ENCODE measurements at places on chromosomes 6 and 20.

DNA sequence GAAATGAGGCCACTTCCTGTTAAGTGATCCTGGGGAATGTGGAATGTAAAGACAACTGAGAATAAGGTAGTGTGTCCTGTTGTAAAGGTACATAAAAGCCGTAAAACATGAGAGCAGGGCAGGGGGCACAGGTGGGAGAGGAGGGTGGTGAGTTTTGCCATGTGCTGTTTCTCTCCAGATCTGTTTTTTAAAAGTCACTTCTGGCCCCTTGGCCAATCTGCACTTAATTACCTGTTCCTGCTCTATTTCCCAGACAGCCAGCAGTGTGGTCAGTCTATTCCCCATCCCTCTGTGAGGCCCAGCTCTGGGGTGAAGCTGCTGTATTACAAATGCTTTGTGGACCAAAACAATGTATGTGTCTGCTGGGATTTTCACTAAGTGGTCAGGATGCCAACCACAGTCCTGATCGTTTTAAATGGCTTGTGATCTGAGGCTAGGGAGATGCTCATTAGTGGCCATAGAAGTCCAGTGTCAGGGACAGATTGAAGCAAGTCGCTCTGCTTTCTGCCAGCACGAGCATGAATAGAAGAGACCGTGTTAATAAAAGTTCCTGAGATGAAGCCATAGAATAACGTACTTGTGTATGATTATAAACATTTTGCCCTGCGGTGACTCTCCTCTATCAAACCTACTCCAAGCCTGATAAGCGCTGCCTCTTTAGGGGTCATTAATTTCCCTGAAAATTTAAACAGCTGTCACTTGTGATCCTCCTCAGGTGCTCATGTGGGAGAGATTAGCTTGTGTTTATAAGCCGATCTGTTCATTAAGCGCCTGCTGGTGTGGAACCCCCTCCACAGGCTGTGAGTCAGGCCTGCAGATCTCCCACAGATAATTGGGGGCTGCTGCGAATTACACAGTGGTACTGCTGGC is 111.8 kb upstream of the CENPW start:
- DNase-seq = no peak

DNA sequence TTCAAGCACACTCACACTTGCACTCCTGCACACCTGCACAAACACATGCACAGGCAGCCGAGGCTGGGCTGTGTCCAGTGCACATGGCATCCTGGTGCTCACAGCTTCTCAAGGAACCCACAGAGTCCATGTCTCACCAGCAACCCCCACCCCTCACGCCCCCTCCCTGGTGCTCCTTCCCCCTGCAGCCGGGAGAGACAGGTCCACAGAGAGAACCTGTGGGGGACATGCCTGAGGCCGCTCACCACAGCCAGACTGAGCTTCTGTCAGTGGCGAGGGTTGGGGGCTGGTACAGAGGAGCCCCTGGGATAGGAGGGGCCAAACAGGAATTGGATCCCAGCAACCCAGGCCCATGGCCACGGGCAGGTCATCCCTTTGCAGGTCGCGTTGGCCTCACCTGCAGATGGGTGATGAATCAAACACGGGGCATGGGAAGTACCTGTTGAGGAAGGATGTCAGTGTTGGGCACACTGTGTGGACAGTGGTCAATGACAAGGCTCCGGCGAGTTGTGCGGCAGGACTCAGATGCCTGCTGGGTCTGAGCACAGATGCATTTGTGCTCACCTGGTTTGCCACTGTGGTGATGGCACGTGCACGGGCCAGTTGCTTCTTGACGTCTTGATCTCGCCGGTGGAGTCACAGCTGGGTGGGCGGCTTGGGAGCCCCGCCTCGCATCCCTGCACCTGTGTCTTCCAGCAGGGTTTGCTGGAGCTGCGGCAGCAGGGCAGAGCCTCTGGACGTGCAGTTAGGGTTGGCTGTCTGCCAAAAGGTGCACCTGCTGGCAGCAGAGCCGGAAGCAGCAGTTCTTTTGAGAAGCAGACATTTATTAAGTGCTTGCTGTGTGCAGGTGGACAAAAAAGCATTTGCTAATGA is 113.0 kb downstream of the ERMARD start:
- no peak for DNase-seq

GRCh38 chr20:32327087-32327681 is 30.9 kb upstream of the ASXL1 start:
- DNase-seq = no peak

- peak; percentile 16 for DNase-seq
These were observed 36.0 kb upstream of the KLHL31 start for GRCh38 chr6:53701333-53702218.

GRCh38 chr6:20755631-20756030 is 221.4 kb downstream of the CDKAL1 start:
- no peak for DNase-seq

DNA sequence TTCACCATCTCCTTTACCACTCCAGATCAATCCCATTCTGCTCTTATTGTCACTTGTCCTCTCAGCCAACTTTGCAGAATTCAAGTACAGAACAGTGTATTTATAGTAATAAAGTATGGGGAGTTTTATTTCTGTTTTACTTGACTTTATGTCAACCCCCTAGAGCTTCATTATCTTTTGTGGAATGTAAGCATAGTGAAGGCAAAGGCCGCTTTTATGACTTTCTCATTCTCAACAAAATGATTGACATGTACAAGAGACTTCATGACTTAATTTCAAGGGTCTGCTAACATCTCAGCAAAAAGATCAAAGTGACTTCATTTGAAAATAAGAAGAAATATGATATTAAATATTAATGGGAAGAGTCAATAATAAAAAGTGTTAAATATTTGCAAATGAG is 28.7 kb upstream of the ARID1B start:
- DNase-seq = no peak

DNA sequence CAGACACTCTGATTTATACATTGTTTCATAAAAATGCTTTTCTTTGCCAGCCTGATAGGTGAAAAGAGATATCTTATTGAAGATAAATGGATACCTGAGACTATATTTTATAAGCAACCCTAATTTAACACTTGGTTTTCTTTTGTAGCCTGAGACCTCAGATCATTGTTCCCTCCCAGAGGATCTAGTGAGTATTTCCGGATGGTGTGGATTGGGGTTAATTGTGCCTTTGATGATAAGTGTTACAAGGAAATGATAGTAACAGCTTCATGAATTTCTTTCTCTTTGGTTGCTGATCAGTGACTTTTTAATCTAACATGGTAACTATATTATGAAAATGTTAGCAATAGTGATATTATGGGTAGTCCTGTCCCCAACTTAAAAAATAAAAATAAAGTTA is 30.4 kb downstream of the KDM1B start:
- no peak for DNase-seq

DNA sequence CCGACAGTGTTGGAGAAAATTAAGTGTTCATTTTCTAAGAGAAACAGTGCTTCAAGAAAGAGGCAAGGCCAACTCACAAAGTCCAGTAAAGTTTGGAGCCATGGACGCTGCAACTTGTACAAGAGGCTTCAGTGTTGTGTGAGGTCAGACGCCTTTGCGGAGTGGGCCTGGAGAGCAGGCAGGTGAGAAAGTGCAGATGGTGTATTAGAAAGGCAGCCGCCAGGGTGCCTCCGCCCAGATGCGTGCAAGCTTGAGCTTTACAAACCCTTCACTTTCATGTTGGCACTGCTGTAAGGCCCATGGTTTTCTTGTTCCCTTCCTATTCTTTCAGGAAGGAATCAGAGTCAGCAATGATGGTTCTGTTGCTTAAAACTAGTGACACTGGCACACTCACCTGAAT is 25.4 kb upstream of the EXOC2 start:
- DNase-seq = no peak

- no peak for DNase-seq
These were observed 46.4 kb downstream of the MOCS1 start for GRCh38 chr6:39887692-39888450.

GRCh38 chr6:41689171-41690008 is 46.0 kb downstream of the TFEB start:
- DNase-seq = no peak

DNA sequence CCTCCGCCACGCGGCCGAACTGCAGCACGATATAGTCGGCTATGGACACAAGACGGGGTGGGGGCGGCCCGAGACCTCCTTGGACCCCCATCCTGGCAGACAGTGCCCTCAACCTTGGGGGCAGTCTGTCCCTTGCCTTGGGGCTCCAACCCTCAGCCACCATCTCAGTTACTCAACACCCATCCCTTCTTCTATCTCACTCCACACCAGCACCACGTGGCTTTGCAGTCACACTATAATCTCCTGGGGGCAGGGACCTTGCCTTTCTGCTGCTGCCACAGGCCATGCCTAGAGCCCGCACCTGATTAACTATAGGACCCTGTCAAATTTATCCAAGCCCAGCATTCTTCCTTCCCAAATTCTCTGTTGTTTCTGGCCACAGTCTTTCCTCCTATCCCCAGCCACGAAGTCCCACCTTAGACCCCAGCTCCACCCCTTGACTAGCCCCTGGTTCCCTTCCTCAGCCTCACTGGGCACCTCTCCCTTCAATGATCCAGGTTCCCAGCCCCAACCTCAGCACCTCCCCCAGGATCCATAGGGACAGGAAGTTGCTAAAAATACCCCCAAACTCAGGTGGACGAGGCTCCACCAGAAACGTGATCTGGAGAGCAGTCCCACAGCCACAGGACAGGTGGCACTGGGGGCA is 1.7 kb upstream of the TEAD3 start:
- DNase-seq = no peak

- DNase-seq = no peak
These were observed 155.1 kb downstream of the AIG1 start for GRCh38 chr6:143215771-143216170.

- no peak for DNase-seq
These were observed 281.7 kb upstream of the PRDM1 start for GRCh38 chr6:105804424-105804823.

- no peak for DNase-seq
These were observed 462.5 kb upstream of the BTBD3 start for GRCh38 chr20:11454966-11455799.
